Stimulated activated CD4-positive, alpha-beta T cell treated with anti-CD3 and anti-CD28 coated beads, Interleukin-1b, Interleukin-23, amount 100 ng/mL, for 1 hour (primary cell): ENCODE measurements at places on chromosomes 3 and 15.

- DNase-seq, result no peak
Observed at GRCh38 chr15:65906396-65906795, 37.1 kb downstream of the RAB11A start.

DNA sequence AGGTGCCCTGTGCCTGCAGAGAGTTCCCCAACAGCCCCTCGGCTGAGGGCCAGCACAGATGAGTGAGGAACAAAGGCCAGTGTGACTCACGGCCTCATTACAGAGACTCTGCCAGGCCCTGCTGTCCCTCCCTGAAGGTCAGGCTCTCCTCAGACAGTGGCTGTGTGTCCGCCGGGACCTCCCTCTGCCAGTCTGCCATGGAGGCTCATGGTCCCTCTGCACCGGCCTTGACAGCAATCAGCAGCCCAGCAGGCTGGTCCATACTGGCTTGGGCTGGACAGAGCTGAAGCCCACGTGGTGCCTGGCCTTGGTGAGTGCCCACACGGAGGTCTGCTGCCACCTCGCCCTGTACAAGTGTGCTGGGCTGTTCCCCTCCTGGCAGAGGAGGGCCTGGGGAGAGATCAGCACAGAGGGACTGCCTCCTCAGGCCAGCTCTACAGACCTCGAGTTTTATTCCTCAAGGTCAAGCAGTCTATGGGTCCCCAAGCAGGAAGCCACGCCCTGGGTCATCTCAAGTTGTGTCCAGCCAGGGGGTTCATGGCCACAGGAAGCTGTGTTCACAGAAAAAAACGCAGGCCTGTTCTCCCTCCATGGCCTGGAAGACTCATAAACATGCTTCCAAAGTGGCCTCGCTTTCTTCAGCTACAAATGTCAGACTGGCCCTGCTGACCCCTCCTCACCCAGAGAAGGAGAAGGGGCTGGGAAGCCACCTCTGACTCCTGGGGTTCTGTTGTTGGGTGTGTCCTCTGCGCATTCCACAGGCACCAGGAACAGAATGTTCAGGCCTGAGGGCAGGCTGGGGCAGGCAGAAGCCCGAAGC lies 27.0 kb downstream of the SLC41A3 start:
- no peak for DNase-seq

- DNase-seq, result no peak
Observed at GRCh38 chr15:40046721-40047414, 7.9 kb upstream of the SRP14 start.

- DNase-seq, result no peak
Observed at GRCh38 chr15:50815958-50816590, 50.6 kb upstream of the SPPL2A start.

- no peak for DNase-seq
Observed at GRCh38 chr3:64631951-64632350, 55.8 kb downstream of the ADAMTS9 start.

- no peak for DNase-seq
Observed at GRCh38 chr3:157388976-157389375, 47.7 kb upstream of the PTX3 start.

- no peak for DNase-seq
Observed at GRCh38 chr15:56943403-56943802, 25.0 kb downstream of the TCF12 start.

GRCh38 chr3:156681002-156681401 lies 6.6 kb downstream of the TIPARP start:
- no peak for DNase-seq

DNA sequence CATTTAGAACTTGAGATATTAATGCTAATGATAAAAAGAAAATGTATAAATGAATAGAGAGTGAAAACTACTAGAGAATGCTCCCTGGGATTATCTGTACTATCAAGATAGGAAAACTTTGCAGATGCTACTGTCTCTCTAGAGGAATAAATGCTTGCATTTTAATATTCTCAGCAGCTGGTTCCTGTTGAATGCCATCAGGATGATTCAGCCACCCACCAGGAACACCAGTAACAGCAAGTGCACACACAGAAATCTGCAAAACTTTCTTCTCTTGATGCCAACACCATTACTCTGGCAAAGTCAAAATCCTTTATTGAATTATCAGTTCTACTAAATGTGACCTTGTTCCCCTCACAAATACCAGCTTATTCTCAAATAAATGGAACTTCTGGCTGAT lies 148.4 kb downstream of the TIGIT start:
- DNase-seq, result no peak

- no peak for DNase-seq
Observed at GRCh38 chr15:85583923-85584390, 203.6 kb downstream of the AKAP13 start.

- no peak for DNase-seq
Observed at GRCh38 chr3:176699288-176699687, 498.0 kb downstream of the TBL1XR1 start.

DNA sequence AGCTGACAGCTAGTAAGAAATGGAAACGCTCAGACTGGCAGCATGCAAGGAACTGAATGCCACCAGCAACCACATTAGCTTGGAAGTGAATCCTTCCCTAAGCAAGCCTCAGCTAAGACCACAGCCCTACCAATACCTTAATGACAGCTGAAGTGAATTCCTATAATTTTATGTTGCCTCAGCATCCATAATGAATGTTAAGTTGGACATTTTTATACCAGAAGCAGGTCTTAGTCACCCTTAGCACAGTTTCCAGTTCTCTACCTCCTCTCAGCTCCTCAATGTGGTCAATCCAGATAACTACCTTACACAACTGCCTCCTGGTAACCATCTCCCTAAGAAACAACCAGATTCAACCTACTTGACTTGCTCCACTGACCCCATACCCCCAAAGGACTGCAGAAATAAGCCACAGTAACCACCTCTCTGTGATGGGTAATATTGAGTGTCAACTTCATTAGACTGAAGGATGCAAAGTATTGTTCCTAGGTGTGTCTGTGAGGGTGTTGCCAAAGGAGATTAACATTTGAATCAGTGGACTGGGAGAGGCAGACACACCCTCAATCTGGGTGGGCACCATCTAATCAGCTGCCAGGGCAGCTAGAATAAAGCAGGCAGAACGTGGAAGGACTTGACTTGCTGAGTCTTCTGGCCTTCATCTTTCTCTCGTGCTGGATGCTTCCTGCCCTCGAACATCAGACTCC lies 33.5 kb downstream of the NEDD4 start:
- DNase-seq, result no peak

DNA sequence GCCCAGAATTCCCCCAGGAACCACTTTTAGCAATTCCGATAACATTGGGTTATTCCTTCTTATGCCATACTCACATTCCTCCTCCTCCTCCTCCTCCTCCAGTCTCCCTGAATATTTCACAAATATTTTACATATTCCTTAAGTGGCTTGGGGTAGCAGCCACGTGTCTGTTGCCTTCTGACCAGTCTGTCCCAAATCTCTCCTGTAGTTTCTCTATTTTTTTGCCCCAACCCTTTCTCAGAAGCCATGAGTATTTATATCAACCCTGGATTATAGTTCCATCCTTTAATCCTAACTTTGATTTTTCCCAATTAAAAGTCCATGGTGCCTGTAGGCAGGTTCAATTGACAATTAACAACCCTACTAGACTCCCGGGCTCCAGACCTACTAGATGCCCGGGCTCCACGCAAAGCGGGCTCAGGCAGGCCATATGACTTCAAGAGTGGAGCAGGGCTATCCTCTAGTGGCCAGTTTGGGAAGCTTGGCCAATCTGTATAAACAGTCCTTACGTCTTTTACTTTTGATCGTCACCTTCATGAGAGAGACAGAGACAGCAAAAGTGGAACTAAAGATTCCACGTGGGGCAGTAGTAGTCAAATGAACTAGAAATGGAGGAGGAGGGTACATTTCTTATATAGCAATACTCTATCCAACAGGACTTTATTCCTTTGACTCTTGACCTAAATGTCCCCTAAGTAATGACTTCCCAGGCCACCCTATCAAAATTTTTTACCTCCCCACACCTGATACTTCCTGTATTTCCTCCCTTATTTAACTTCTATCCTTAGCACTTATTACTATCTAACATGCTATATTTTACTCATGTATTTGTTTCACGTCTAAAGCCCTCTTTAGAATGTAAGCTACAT lies 69.7 kb downstream of the USF3 start:
- DNase-seq, result no peak

DNA sequence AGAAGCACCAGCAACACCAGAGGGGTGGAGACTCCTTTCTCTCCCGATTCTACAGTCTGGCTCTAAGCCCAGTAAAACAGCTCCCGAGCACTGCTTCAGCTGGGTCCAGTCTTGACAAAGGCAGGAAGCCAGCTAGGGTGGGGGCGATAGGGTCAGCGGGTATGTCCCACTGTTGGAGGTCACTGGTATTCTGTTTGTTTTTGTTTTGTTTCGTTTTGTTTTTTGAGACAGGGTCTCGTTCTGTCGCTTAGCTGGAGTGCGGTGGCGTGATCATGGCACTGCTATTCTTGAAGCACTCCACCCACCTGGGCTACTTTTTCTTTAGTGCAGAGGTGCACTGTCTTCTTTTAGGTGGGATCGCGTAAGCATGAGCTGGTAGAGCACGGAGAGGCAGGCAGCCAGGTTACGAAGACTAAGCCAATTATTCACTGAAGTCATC lies 16.3 kb downstream of the GCSAM start:
- DNase-seq, result no peak

- no peak for DNase-seq
Observed at GRCh38 chr15:52556524-52557273, 12.1 kb downstream of the ARPP19 start.

GRCh38 chr15:70286113-70286806 lies 188.5 kb upstream of the TLE3 start:
- DNase-seq, result no peak

- DNase-seq, result peak; percentile 3
Observed at GRCh38 chr3:143119974-143120715, 574 bp downstream of the CHST2 start.

- no peak for DNase-seq
Observed at GRCh38 chr15:66883284-66883911, 181.4 kb downstream of the SMAD6 start.

DNA sequence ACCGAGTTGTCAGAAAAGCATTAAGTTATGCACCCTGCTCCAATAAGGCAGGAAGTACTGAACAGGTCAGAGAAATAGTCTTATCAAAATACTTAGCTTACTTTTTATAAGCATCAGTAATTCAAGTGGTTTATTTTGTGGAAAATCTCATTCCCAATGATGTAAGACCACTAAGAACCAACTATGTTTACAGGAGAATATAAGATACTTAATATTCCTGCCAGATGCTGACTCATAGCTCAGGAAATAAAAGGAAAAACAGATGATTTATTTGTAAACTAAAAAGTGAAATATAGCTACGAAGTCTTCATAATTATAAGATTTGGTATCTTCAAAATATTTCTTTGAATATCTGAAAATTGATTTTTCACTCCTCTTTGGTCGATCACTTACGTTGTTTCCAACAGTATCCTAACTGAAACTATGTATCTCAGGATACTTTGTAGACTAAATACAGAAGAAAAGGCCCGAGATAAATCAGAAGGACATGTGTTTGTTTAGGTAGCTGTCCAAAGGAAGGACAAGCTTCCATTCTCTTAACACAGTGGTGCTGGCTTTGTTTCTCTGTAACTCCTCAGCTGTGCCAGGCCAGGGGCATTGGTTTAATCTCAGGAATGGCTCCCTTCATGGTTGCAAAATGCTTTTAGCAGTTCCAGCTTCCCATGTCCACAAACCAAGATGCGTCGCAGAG lies 295.8 kb downstream of the GBE1 start:
- no peak for DNase-seq

GRCh38 chr15:87317900-87318299 lies 938.6 kb downstream of the NTRK3 start:
- no peak for DNase-seq

DNA sequence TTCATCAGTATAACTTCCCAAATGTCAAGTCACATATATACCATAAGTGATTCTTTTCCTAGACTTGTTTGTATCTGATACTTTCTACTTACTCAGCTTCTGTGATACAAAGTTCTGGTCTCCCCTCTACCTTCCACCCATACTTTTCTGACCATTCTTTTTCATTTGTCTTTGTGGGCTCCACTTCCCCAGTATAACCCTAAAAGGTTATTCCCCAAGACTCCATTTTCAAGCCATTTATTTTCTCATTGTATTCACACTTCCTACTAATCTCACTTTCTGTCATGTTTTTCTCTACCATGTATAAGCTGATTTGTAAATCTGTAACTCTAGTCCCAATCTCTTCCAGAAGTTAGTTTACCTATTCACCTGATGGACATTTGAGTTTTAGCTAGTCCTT lies 34.0 kb downstream of the IQCB1 start:
- no peak for DNase-seq

GRCh38 chr3:99473321-99473751 lies 165.1 kb upstream of the COL8A1 start:
- DNase-seq, result no peak

GRCh38 chr3:119181765-119182164 lies 8.4 kb downstream of the UPK1B start:
- no peak for DNase-seq

DNA sequence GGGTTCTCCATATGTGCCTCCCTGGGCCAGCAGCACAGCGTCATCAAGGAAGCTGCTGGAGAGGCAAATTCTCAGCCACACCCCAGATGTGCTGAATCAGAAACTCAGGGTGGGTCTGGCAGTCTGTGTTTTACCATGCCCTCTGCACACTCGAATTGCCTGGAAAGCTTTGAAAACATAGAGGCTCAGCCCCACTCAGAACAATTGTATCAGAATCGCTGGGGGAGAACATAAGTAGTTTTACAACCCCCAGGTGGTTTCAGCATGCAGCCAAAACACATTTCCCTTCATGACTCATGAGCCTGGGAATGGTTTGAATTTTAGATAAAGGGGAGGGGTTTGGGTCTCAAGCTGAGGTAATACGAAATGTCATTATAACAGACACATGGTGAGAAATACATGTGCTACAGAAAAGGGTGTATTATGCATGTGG lies 9.6 kb downstream of the TGM4 start:
- DNase-seq, result no peak

- DNase-seq, result no peak
Observed at GRCh38 chr15:60761505-60761845, 282.5 kb upstream of the ICE2 start.

- no peak for DNase-seq
Observed at GRCh38 chr3:43790060-43790459, 99.3 kb downstream of the ABHD5 start.

- no peak for DNase-seq
Observed at GRCh38 chr3:88926221-88926620, 181.2 kb upstream of the EPHA3 start.

DNA sequence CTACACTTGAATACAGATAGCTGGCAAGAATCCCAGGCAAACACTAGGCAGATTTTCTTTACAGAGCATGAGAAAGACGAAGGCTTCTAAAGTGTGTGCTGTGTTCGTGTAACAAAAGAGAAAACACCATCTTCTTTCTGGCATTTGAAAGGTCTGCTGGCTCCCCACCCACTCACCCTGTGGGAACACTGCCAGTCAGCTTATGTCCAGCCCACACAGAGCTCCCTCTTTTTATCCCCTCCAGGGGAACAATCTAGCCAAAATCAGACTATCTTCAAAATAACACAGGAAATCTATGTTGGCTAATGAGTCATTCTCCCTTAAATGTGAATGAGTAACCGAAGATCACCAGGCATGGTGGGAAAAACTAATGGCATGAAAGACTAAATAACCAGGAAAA lies 45.6 kb upstream of the PAQR5 start:
- DNase-seq, result no peak

- no peak for DNase-seq
Observed at GRCh38 chr3:35946121-35946853, 307.0 kb downstream of the ARPP21 start.

GRCh38 chr15:40790718-40791117 lies 16.2 kb upstream of the ZFYVE19 start:
- DNase-seq, result no peak

- DNase-seq, result no peak
Observed at GRCh38 chr15:62552444-62552843, 387.4 kb upstream of the C2CD4B start.
